CD4-positive, alpha-beta T cell treated with Interleukin-12 subunit alpha and Interleukin-12 subunit beta, for 1 hour (primary cell): ENCODE measurements at places on chromosomes 4 and X.

GRCh38 chrX:40773809-40774208 lies 38.5 kb upstream of the MED14 start:
- DNase-seq = no peak

GRCh38 chr4:7157666-7158065 lies 34.7 kb upstream of the SORCS2 start:
- no peak for DNase-seq

GRCh38 chr4:122632396-122633143 lies 11.7 kb upstream of the IL21 start:
- peak; percentile 16 for DNase-seq

DNA sequence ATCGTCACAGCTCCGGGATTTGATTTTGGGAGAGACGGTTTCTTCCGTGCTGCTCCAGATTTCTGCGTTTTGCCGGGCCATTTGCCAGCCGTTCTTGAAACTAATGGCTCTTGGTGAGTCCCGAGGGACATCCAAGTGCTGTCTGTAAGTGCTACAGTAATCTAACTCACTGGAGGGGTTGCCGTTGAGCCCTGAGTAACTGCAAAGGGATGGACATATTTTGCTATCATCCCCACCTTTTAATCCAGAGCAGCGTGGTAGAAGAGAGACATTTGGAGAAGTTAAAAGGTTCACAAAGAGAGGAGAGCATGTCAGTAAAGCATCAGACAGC lies 88.9 kb upstream of the PDLIM3 start:
- DNase-seq = no peak

GRCh38 chr4:110122201-110122600 lies 76.2 kb downstream of the ELOVL6 start:
- no peak for DNase-seq

- no peak for DNase-seq
Observed at GRCh38 chr4:178778496-178778895, 1336.3 kb upstream of the AGA start.

DNA sequence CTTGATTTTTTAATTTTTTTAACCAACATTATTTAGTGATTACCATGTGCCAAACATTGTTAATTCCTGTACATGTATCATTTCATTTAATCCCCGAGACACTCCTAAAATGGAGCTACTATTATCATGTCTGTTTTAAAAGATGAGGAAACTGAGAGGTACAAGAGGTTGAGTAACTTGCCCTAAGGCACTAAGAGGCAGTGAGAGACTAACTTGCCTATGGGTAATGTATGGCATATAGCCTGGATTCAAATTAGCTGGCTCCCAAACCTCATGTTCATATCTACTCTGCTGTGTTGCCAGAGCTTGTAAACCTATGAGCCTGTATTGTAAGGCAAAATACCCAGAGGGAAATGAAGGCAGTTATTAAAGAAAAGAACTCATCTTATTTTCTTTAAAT lies 443.6 kb downstream of the IL15 start:
- no peak for DNase-seq

- DNase-seq = no peak
Observed at GRCh38 chr4:87423317-87424098, 1.1 kb downstream of the NUDT9 start.

GRCh38 chrX:102833136-102833535 lies 103.9 kb upstream of the RAB40AL start:
- no peak for DNase-seq

- no peak for DNase-seq
Observed at GRCh38 chr4:89558147-89558546, 250.5 kb upstream of the GPRIN3 start.

- no peak for DNase-seq
Observed at GRCh38 chrX:105981772-105982485, 56.6 kb downstream of the SERPINA7 start.

GRCh38 chrX:20515841-20516461 lies 249.2 kb upstream of the RPS6KA3 start:
- DNase-seq = no peak

- DNase-seq = no peak
Observed at GRCh38 chr4:54659749-54660535, 2.2 kb downstream of the KIT start.

DNA sequence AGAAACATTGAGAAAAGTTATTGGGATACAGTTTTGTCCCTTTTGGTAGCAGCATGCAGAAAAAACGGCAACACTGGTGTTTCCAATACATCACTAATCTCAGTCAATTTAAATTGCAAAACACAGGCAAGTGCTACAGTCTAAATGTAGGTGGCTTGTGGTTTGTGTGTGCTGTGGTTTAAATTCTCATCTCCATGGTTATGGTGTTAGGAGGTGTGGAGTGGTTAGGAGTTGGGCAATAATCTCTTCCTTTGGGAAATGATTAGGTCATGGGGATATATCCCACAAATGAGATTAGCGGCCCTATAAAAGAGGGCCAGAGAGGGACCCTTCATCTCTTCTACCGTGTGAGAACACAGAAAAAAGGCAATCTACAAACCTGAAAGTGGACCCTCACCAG lies 1344.3 kb downstream of the ADGRL3 start:
- no peak for DNase-seq

DNA sequence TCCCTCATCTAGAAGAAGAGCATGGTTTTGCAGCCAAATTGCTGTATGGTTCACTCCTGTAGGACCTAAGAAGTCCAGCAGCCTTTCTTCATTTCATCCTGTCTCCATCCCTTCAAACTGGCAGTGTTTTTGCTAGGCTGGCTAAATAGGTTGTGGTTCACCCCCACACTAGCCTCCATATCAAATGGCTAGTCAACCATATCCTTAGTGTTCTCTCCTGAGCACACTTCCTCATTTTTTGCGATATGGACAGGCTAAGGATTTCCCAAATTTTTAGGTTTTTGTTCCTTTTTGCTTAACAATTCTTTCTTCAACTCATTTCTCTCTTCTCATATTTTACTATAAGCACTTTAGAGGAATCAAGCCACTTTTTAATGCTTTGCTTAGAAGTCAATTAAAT lies 98.8 kb upstream of the NOCT start:
- DNase-seq = no peak

- no peak for DNase-seq
Observed at GRCh38 chr4:38190717-38191178, 230.6 kb downstream of the PTTG2 start.

- no peak for DNase-seq
Observed at GRCh38 chr4:100823066-100823992, 305.5 kb upstream of the EMCN start.

- no peak for DNase-seq
Observed at GRCh38 chr4:36692586-36692985, 411.2 kb downstream of the DTHD1 start.

- DNase-seq = no peak
Observed at GRCh38 chr4:138320831-138321230, 78.7 kb upstream of the SLC7A11 start.

DNA sequence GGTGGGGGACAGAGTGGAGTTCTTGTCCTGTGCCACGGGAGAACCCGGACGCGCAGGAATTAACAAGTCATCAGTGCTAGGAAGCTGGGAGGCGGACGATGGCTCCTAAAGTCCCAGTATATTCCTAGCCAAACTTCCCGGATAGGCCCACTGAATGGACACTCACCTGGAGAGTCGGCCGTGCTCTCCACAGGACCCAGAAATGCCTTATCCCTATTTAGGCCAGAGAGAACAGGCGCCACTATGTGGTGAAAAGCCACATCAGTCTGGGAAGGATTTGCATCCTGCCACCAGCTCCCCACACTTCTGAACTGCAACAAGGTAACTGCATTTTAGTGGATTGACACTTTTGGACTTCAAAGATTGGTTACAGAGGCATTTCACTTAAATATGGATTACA lies 1.1 kb downstream of the CFAP299 start:
- no peak for DNase-seq

GRCh38 chr4:155891058-155891457 lies 12.4 kb upstream of the TDO2 start:
- no peak for DNase-seq

DNA sequence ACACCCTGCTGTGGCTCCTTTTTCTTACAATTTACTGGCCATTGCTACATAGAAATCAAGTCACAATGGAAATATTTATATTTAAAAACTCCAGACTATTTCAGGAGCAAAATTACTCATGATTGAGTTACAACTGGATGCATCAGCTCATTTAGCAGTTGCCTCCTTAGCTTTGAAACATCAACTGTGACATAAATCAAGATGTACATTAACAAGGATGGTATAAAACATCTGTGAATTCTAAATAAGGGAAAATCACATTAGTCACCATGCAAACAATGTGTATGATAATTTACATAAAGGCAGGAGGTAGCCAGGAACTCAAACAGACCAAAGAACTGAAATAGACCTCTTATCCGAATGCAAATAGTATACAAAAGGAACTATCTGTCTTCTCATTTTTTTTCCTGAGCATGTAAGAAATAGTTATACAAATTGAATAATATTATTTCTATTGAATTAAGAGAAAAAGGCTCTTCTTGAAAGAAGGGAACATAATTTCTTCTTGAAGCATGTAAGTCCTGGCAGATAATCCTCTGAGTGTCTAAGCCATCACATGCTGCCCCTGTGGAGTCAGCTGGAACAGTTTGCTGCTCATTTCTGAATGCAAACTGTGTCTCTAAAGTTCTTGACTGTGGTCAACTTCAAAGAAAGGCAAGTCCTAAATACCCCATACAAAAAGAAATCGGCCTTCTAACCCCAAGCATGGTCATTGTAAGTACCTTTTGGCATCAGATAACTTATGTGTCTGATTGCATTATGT lies 151.2 kb downstream of the NAA11 start:
- no peak for DNase-seq

DNA sequence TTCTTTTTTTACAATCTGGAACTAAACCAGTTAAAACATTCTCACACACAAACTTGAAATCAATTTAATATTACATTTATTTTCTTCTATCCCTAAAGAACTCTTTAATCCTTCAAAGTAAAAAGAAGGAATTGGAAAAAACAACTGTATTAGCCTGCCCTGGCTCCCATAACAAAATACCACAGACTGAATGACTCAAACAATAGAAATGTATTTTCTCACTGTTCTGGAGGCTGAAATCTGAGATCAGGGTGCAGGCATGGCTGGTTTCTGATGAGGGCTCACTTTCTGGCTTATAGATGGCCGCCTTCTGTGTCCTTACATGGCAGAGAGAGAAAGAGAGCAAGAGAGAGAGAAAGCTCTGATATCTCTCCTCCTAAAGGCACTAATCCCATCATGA lies 149.4 kb downstream of the PDGFRA start:
- DNase-seq = no peak

DNA sequence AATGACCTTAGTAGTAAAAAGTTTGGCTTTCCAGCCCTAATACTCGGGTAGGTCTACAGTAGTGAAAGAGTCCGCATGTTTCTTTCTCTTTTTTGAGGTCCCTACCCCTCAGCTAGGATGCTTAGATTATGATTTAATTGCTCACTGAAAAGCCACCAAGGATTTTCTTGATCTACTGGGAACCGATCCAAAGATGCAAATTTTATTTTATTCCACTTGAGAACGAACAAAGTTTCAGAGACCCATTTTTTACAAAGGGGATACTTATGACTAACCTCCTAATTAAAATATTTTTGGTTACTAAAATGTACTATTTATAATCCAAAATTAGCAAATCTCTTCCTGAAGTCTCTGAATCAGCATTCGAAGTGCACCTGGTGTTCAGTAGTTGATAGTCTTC lies 14.3 kb upstream of the PDHA2 start:
- no peak for DNase-seq

- DNase-seq = no peak
Observed at GRCh38 chr4:5477613-5478012, 230.7 kb downstream of the EVC2 start.

GRCh38 chrX:374596-374995 lies 12.1 kb downstream of the PPP2R3B start:
- DNase-seq = no peak

- DNase-seq = no peak
Observed at GRCh38 chrX:1741816-1742394, 127.0 kb downstream of the ASMT start.

DNA sequence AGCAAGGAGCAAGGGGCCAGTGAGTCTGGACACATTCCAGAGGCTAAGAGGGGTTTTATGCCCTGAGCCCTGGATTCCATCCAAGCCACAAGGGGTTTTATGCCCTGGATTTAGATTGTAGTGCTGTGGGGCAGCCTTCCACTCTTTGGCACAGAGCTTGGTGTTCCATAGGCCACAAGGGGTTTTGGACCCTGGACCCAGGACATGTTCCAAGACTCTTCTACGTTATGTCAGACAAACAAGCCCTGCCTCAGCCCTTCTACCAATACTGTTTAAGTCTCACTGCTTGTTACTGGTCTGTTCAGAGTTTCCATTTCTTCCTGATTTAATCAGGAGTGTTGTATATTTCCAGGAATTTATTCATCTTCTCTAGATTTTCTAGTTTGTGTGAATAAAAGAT lies 12.8 kb upstream of the SCARB2 start:
- DNase-seq = no peak

DNA sequence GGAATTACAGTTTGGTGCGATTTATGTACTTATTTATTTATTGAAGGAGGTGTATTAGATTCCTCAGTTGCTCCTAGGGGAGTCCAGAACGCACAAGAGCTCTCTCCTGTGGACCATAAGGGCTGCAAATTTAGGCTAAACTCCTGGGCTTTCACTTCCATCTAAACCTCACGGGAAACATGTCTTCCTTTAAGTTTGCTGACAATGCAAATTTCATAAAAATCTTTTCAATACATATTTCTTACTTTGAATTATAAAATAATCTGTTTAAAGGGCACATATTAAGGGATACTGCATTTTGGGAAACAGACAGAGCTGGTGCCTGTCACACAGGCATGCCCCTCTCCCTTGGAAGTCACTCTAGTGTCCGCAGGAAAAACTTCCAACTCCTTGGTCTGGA lies 438.0 kb upstream of the CPEB2 start:
- DNase-seq = no peak

- no peak for DNase-seq
Observed at GRCh38 chr4:41815473-41815872, 66.9 kb upstream of the PHOX2B start.

- DNase-seq = no peak
Observed at GRCh38 chrX:119507206-119507605, 39.0 kb downstream of the SLC25A5 start.

DNA sequence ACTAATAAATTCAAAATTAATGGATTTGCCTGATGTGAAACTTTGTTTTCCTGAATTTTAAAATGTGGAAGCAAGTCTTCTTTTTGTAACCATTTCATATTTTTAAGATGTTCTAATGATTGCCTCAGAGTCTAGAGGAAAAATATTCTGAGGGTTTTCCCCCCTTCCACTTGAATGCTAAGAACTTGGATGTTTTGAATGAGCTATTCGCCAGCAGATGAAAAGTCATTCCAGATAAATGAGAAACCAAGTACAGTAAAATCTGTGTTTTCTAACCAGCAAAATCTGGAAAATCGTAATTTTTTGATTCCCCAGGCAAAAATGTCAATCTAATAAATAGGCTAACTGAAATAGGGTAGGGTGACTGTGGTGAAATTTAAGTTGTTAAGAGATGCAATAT lies 45.6 kb downstream of the SLIT2 start:
- DNase-seq = no peak

GRCh38 chrX:19003756-19004155 lies 19.8 kb upstream of the PHKA2 start:
- no peak for DNase-seq

GRCh38 chr4:17515445-17516407 lies 761 bp downstream of the CLRN2 start:
- no peak for DNase-seq
